Activated T-cell treated with anti-CD3 and anti-CD28 coated beads, Interleukin-2, amount 50 U/mL, for 48 hours (primary cell): ENCODE measurements at places on chromosomes 16 and 17.
A peak's percentile ranks its signal among the peaks of the same experiment; 100 is the strongest.

DNA sequence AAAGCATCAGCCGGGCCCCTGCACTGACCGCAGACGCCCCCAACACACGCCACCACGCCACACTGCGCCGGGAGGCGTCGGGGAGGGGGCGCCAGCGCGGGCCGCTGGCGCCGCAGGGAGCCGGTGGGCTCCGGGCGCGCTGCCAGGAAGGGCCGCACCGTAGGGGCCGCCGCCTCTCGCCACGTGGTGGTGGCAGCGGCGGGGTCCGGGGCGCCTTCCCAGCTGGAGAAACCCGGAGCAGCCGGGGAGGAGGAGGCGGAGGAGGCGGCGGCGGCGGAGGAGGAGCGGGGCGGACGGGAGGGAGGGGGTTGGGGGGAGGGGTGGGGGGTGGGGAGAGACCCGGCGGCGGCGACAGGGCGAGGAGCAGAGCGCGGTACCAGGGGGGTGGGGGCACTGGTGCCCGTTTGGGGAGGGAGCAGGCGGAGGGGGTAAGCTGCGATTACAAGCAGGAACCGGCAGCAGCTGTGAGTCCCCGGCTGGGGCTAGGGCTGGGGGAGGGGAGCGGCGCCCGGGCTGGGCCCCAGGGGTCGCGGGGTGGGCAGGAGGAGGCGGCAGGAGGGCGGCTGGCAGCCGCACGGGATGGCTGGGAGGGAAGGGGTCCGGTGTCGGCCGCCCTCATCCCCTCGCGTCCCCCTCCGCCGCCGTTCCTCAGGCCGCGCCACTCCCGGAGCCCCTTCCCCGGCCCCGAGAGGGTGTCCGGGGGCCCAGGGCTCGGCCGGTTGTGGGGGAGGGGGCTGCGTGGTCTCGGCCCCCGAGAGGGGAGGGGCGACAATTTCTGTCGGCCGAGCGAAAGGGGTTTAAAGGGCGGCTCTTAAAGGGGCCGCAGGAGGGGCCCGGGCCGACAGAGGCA is at the start of gene TBKBP1:
Gene TBKBP1, plus strand, starts transcription at position 431 of the 850 bp plus-strand sequence. CDS start 1,952 bp downstream, outside the sequence.
- peak; percentile 72 for DNase-seq

- peak; percentile 42 for DNase-seq
Measured at GRCh38 chr16:31505483-31505882, 2.7 kb downstream of the RUSF1 start.

- DNase-seq: no peak
Measured at GRCh38 chr17:79796444-79796762, 474 bp downstream of the CBX8 start.

- no peak for DNase-seq
Measured at GRCh38 chr17:7750321-7750821, 32.8 kb downstream of the DNAH2 start.

DNA sequence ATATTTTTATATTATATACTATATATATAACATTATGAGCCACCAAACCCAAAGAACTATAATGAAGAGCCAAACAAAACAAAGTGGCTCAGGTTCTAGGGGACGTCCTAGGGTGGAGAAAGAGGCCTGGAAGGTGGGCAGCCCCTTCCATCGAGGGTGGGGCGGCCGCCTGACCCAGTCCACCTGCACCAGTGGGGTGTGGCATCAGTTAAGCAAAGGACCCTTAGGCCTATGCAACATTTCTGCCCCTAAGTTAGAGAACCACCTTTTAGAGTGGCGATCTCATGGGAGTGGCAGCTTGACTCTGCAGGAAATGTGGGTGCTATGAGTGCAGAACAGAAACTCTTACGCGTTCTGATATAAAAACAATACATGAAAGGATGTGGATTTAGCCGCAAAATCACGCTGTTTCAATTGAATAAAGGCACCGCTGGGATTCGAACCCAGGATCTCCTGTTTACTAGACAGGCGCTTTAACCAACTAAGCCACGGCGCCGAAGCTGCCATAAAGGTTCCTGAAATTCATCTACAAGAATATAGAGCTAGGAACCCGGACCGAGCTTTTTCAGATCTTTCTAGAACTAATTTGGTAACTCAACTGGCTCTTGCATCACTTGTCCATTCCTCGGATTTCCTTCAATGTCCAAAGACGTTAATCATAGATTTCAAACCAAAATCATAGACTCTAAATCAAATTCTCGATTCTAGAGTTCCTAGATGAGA is 15.6 kb upstream of the AURKB start:
- peak; percentile 91 for DNase-seq

DNA sequence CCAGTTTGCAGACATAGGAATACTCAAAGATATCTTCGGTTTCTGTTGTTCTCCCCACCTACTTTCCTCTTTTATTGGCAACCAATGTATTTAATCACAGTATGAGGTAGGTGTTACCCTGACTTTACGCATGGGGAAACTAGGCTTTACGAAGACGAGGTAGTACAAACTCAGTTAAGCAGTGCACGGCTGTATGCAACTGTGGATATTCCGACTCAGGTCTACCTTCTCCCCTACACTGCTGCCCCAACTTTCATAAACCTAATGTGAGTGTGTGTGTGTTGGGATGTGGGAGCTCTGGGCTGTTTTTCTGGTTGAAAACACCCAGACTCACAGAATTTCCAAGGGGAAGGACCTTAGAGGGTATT is 1.2 kb upstream of the GPT2 start:
- no peak for DNase-seq

DNA sequence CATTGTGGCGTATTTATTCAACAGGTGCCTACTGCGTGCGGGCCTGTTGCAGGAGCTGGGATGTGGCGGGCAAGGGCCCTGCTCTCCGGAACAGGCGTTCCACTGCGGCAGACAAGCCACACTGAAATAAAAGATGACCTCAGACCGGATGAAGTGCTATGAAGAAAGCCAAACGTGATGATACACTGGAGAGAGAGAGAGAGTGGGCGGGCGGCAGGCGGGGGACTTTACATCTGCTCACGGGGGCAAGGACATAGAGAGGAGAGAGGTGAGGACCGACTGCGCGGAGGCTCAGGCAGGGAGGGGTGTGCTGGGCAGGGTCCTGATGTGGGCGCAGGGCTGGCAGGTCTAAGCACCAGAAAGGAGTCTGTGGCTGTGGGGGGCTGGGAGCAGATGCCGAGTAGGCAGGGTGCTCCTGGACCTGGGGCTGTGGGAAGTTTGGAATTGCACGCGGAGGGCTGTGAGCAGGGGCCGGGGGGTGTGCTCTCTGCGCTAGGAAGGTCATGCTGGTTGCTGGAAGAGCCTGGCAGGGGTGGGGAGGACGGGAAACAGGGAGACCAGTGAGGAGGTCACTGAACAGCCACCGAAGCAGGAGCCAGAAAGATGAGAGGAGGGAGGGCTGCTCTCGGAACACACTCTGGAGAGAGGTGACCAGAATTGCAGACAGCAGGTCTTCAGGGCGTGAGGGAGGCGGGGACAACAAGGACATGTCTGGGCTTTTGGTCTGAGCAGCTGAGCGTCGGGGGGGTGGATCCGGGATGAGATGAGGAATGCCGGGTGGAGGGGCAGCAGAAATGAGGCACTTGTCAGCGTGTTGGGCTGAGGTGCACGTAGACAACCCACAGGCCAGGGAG is 9.9 kb downstream of the MXRA7 start:
- DNase-seq: no peak

- no peak for DNase-seq
Measured at GRCh38 chr17:55056526-55056925, 88.0 kb downstream of the STXBP4 start.

DNA sequence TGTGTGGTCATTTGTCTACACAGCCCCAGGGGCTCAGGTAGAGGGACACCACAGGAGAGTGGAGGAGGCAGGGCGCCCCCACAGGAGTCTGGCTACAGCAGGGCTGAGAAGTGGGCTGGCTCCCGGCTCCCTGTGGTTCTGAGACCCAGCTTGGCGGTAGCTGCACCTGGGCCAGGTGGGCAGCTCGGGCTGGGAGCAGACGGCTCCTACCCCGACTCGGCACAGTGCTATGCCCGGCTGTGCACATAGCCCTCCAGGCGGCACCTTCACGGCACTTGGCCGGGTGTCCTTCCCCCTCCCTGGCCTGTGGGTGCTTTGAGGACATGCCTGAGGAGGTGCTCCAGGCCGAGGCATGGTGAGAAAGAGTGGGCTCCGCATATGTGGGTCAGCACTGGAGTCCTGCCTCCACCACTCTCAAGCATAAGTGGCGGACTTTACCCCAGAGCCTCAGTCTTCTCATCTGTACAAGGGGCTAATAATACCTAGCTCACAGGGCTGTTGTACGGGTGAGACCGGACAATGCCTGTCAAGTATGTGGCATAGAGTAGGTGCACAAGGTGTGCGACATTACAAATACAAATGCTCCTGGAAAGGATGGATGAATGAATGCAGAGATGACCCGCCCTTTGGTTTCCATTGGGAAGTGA is 50.1 kb upstream of the JPH3 start:
- no peak for DNase-seq

GRCh38 chr17:55420776-55421178 is 858 bp downstream of the MMD start:
- DNase-seq: peak; percentile 65

- DNase-seq: no peak
Measured at GRCh38 chr17:4020096-4020495, 55.9 kb upstream of the ATP2A3 start.

DNA sequence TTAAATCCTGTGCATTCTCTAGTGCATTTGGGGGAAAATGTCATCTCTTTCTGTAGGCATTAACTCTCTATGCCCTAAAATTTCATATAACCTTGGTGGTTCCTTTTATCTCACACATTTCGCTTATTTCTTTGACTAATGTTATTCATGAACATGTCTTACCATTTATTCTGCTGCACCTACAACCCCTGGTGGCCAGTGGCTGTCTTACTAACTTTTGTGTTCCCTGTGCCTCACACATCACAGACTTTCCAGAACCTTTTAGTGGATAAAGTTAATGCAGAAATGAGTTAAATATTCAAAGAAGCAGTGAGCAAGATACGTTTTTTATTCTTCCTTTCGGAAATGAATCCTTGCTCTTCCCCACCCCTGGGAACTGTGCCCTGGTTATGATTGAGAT is 111.9 kb downstream of the CDH13 start:
- DNase-seq: no peak

- DNase-seq: peak; percentile 69
Measured at GRCh38 chr17:67800495-67800928, 24.8 kb upstream of the BPTF start.

- no peak for DNase-seq
Measured at GRCh38 chr16:81276323-81276722, 37.8 kb downstream of the BCO1 start.

GRCh38 chr17:27975146-27976011 is 67.1 kb upstream of the NLK start:
- no peak for DNase-seq

DNA sequence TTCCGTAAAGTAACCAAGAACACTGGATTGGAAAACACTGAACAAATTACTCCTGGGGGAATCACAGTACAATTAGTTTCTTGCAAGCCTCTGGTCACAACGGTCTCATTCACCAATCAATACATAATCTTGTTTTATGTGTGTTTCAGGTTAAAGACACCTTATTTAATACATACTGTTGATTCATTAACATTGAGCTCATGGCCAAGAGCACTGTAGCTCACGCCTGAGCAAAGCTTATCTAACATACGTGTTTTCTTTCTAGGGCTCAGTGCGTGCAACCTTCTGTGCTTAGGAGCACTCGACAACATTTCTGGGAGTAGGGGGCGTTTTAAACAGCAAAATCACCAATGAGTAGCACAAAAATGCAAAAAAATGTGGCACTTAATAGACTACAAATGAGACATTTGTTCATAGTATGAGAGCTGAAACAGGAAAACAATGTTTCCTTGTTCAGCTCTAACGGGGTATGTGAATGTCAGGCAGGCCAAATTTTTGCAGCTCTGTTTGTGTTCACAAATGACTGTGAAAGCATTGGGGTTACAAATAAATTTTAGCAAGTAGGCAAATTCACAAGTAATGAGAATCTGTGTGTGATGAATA is 206.2 kb downstream of the CNTNAP4 start:
- DNase-seq: no peak

DNA sequence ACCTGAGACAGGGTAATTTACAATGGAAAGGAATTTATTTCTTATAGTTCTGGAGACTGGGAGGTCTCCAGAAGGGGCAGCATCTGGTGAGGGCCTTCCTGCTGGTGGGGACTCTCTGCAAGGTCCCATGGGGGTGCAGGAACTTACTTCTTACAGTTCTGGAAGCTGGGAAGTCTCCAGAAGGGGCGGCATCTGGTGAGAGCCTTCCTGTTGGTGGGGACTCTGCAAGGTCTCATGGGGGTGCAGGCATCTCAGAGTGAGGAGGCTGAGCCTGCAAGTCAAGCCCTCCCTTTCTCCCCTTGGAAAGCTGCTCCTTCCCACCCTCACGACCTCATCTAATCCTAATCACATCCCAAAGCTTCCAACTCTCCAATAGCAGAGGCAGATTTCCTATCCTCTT is 157.4 kb downstream of the FOXL1 start:
- DNase-seq: no peak

GRCh38 chr16:73056448-73056847 is 8.5 kb upstream of the ZFHX3 start:
- no peak for DNase-seq

DNA sequence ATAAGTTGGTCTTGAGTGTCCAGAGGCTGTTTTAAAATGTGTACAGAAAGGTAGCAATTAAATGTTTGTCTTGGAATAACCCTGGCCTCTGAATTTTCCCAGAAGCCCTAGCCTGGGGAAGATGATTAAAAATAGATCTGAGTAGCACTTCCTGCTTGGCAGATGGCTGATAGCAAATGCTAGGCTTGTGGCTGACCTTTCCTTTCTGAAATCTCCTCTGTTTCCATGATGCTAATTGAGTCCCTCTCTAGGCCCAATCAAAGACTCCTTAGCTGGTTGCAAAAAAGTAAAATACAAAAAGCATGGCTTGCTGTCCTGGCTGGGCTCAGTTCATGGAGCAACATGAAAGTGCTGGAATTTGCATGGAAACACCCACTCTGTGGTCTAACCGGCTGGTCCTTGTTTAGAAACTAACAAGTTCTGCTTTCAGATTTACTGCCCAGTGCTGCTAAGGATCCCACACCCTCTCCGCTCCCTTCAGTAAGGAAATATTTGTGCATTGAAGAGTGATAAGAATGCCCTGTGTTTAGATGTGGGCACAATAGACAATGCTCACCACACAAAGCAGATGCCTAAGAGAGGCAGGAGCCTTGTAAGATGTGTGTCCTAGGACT is 40.8 kb downstream of the YPEL2 start:
- DNase-seq: no peak

DNA sequence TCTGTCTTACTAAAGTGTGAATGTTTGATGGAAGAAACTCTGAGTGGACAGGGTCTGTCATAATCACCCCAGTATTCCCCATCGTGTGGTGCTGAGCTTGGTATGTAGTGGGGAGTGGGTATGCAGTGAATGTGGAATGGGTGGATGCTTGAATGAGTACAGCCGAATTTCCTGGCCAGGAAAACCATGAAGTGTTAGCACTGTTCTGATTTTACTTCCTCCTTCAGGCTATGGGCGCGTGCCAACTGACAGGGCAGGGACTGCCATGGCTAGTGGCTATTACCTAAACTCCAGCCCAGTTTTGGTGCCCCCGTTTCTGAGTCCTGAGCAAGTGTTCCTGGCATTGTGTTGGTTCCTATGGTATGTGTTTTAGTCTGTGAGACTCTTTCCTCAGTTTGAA is 48.6 kb downstream of the PRKCA start:
- DNase-seq: no peak

GRCh38 chr17:79114458-79115301 is 40.1 kb downstream of the ENGASE start:
- DNase-seq: no peak

- DNase-seq: peak; percentile 81
Measured at GRCh38 chr17:75753514-75754377, 11.2 kb downstream of the GALK1 start.

- peak; percentile 81 for DNase-seq
Measured at GRCh38 chr17:45223539-45224528, 2.1 kb downstream of the FMNL1 start.
